ENCODE measurements at places on chromosomes 7 and 10.

- no peak for DNase-seq
Measured at GRCh38 chr10:117345143-117345542, 30.1 kb downstream of the PDZD8 start.

DNA sequence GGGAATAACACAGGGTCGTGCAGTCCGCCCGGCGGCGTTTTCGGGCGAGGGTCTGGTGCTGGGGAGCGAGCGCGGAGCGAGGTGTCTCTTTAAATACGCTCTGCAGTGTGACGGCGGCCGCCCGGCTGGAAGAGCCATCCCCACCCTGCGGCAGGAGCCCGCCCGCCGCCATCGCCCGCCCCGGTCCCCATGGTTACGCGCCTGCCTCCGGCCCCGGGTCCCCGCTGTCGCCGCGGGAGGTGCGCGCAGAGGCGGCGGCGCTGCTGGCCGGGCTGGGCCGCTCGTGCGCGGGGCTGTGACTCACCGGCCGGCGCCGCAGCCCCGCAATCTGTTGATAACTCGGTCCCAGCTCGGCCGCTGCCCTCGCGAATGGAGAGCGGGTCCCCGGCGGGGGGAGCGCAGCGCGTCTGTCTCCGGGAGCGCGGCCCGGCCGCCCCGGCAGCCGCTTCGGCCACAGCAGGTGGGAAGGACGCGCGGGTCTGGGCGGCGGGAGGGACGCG is at the start of gene ADGRA1:
ADGRA1 (plus strand) TSS at position 246 of the 500 bp plus-strand sequence. CDS start 986 bp downstream, outside the sequence.
- no peak for DNase-seq

- DNase-seq, result no peak
Measured at GRCh38 chr7:156703773-156704482, 63.4 kb downstream of the RNF32 start.

- DNase-seq, result no peak
Measured at GRCh38 chr7:44156453-44157010, 15.4 kb upstream of the MYL7 start.

DNA sequence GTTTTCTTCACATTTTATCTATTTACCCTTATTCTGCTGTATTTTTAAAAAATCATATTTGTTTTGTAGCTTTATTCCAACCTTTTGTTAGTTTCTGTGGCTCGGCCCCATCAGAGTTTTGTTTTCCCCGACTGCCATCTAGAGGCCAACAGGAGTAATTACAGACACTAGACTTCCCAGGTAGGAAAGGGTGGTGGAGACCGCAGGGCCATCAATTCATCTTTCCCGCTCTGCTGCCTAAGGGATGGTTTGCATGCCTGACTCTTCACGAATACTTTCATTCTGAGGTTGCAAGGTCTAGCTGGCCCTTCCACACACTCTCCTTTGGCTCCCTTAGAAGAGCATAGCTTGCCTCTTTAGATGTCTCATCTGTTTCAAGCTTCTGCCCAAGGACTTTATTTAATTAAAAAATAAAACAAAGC is 38.3 kb downstream of the LYZL2 start:
- no peak for DNase-seq

DNA sequence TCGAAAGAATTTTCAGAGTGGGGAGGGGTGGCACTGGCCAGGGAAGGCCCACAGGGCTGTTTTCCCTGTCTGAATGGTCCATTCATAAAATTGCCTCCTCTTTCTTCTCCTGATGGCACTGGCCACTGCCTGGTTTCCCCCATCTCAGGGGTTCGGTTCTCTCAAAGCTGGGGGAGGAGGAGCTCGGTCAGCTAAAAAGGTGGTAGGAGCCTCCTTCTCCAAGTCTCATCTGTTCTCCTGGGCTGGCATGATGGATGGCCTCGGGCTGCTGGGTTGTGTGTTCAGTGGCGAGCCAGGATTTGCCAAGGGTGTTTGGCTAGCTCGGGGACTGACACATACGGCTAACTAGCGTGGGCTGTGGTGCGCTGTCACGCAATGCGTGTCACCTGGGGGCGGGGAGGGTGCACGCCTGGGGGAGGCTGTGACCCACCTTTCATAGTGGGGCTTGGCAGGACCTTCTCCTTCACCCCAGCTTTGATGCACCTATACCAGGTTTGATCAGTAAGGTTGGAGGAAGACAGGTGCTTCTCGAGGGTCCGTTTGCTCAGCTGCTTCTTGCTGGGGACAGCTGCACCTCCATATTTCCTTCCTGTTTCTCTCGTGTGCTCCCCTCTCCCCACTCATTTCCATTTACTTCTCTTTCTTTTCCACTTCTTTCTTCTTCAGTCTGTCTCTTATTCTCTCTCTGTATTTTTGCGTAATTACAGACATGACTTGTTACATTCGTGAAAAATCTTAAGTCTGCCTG is 36.3 kb downstream of the RBM20 start:
- DNase-seq, result no peak

GRCh38 chr7:28503396-28503795 is 91.1 kb downstream of the CREB5 start:
- no peak for DNase-seq

GRCh38 chr10:118374404-118374803 is 32.3 kb upstream of the FAM204A start:
- no peak for DNase-seq

DNA sequence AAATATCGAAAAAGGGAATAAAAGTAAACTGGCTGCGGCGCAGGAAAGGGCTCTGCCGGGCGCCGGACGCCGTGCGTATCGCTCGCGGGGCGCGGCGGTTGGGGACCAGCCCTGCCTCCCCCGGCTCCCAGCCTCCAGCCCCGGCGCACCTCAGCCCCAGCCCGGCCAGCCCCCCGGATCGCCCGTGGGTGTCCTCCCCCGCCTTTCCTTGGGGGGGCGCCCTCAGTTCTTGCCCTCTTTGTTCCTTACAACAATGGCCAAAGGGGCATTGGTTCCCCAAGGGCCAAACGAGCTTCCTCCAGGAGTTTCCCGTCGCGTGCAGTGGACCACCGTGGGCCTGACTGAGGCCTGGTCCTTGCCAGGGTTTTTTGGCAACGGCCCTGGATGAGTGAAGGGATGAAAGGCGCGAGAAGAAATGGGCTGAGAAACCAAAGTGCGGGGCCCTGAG is 1.2 kb downstream of the MACROH2A2 start:
- no peak for DNase-seq
